ENCODE measurements at places on chromosomes 1 and 21. TPM values are rescaled to one million over a fixed set of nuclear protein-coding genes. Genes with fewer than 3 reads are reported as not detected.
A peak's percentile ranks its signal among the peaks of the same experiment; 100 is the strongest.

- peaks cover 2% of the 10 kb centered on the region for H3K36me3 ChIP-seq
- H3K27ac ChIP-seq = peak overlapping the region; percentile 4
- DNase-seq = no peak
- peaks cover 32% of the 10 kb centered on the region for H3K27me3 ChIP-seq
- H3K4me1 ChIP-seq = peaks cover 28% of the 10 kb centered on the region
- H3K4me3 ChIP-seq = peak overlapping the region; percentile 77
Observed at GRCh38 chr1:78045563-78045925, 222 bp upstream of the GIPC2 start.

DNA sequence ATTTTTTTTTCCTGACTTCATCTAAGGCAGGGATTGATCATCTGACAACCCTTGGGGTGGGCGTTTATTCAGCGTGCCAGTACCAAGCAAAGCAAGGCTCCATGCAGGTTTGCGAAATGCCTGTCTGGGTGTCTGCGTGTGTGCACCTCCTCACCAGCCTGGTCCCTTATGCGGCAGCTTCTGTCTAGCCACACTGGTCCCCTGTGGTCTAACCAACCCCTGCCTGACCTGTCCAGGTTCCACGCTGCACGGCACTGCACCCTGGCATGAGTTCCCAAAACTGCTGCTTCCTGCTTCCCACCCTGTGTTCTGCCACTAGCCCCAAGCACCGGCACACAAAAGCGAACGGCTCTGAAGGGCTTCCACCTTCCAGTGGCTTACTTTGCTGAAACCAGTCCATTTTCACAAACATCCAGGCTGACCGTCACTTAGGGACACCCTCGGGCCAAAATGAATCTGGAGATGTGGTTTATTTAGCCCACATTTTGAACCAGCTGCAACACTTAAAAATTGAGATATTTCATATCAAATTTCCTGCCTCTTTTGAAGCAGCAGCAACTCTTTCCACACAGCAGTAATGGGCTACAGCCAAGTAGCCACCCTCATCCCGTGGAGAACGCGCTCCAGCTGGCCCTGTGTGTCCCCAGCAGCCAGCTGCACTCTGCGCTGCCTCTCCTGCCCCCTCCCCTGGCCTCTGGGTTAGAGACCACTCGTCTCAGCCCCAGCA, 55.7 kb downstream of the HLCS start:
- H3K4me3 ChIP-seq = no peak overlapping the region
- no peak overlapping the region for H3K27ac ChIP-seq
- H3K27me3 ChIP-seq = no peaks in the 10 kb centered on the region
- H3K4me1 ChIP-seq = no peaks in the 10 kb centered on the region

DNA sequence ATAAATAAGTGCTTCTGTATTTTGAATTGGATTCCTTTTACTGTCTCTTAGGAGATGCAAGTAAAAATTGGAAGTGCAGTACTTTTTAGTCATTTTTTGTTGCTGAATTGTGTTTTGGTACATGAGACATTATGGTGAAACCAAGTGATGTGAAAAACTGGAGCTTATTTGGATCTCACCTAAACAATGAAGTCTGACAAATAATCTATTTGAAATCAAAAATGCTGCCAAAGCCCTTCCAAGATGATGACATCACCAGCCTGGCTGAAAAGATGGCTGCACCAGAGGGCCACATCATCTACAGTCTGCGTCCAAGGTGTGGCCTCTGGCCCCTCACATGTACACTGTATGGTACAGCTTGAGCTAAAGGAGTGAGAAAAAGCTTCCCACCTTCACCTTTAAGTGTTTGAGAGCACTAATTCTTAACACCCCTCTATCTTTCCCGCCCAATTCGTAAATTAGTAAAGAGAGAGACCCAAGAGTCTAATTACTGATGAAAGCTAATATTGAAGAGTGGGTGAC, 192.5 kb upstream of the ST6GALNAC5 start:
- no peak for DNase-seq
- H3K4me3 ChIP-seq = no peak overlapping the region
- no peaks in the 10 kb centered on the region for H3K27me3 ChIP-seq
- H3K27ac ChIP-seq = no peak overlapping the region
- H3K4me1 ChIP-seq = peaks cover 1% of the 10 kb centered on the region
- H3K36me3 ChIP-seq = no peaks in the 10 kb centered on the region

DNA sequence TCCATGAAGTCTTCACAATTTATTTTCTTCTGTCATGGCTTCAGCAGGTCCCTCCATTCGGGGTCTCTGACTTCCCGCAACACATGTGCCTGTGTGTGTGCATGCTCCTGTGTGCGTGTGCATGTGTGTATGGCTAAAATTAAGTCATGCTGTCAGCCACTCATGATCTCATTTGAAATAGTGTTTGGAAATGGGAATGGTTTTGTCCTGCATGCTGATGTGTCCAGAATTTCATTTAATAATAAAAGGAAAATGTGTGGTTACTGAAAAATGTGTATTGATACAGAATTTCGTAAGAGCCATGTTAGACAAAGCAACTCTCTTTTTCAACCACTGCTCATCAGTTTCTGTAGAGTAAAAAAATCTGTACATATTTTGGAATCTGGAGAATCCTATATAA, 123.8 kb upstream of the PRDX6 start:
- no peak overlapping the region for H3K27ac ChIP-seq
- no peak overlapping the region for H3K4me3 ChIP-seq
- no peaks in the 10 kb centered on the region for H3K27me3 ChIP-seq

- no peak overlapping the region for H3K27ac ChIP-seq
- no peak overlapping the region for H3K4me3 ChIP-seq
- DNase-seq = no peak
- H3K36me3 ChIP-seq = no peaks in the 10 kb centered on the region
- no peaks in the 10 kb centered on the region for H3K4me1 ChIP-seq
Observed at GRCh38 chr1:93925206-93925605, 16.0 kb upstream of the GCLM start.

- peaks cover 1% of the 10 kb centered on the region for H3K36me3 ChIP-seq
- no peak for DNase-seq
- peaks cover 26% of the 10 kb centered on the region for H3K4me1 ChIP-seq
- H3K4me3 ChIP-seq = peak overlapping the region; percentile 58
- H3K27me3 ChIP-seq = peaks cover 4% of the 10 kb centered on the region
Observed at GRCh38 chr1:8169364-8170058, 143.4 kb upstream of the ERRFI1 start.

DNA sequence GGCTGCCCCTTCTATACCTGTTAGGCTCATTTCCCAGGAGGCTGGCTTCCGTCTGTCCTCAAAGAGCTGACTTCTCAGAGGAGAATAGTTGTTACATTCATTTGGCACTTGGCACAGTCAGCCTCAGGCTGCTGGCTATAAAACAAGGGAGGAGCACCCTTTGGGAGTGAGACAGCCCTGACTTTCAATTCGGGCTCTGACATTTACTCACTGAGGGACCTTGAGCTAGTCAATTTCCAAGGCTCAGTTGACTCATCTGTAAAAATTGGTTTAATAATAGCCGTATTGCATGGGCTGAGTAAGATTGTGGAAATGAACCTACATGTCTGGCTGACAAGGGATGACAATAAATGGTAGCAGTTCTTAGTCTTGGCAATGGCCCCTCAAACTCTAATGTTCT, 13.7 kb downstream of the ALX3 start:
- H3K4me1 ChIP-seq = peaks cover 3% of the 10 kb centered on the region
- no peak overlapping the region for H3K4me3 ChIP-seq
- no peak overlapping the region for H3K27ac ChIP-seq
- no peaks in the 10 kb centered on the region for H3K27me3 ChIP-seq
- peaks cover 8% of the 10 kb centered on the region for H3K36me3 ChIP-seq

GRCh38 chr1:201349092-201349491, 28.4 kb downstream of the TNNT2 start:
- no peak overlapping the region for H3K4me3 ChIP-seq
- peaks cover 14% of the 10 kb centered on the region for H3K27me3 ChIP-seq
- no peak for DNase-seq
- H3K27ac ChIP-seq = no peak overlapping the region

GRCh38 chr1:204493145-204493983, 1.2 kb downstream of the PIK3C2B start:
- peaks cover 41% of the 10 kb centered on the region for H3K4me1 ChIP-seq
- H3K4me3 ChIP-seq = peak overlapping the region; percentile 95
- peak overlapping the region; percentile 91 for H3K27ac ChIP-seq
- peaks cover 17% of the 10 kb centered on the region for H3K36me3 ChIP-seq
- H3K27me3 ChIP-seq = no peaks in the 10 kb centered on the region
- peak; percentile 56 for DNase-seq

GRCh38 chr21:14955936-14956520, 108.8 kb downstream of the NRIP1 start:
- no peak overlapping the region for H3K4me3 ChIP-seq
- H3K27ac ChIP-seq = no peak overlapping the region
- peaks cover 2% of the 10 kb centered on the region for H3K27me3 ChIP-seq
- H3K36me3 ChIP-seq = no peaks in the 10 kb centered on the region
- no peak for DNase-seq

DNA sequence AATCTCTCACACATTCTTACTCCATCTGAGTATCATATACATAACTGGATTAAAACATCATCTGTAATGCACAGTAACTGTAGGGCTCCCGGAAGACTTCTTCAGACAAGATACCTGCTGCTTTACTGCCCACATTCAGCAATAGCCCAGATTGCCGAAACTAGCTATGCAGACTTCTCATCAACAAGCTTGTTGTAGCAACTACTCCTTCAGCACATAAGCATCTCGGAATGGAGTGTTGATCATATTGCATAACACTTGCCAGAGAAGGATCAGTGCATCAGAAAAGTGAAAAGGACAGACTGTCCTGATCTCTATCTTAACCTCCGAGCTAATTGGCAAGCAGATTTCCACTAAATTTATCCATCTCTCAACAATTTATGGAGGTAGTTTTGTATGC, 354.6 kb upstream of the C1orf87 start:
- no peaks in the 10 kb centered on the region for H3K27me3 ChIP-seq
- H3K4me3 ChIP-seq = no peak overlapping the region
- H3K27ac ChIP-seq = no peak overlapping the region
- no peaks in the 10 kb centered on the region for H3K36me3 ChIP-seq
- no peak for DNase-seq

DNA sequence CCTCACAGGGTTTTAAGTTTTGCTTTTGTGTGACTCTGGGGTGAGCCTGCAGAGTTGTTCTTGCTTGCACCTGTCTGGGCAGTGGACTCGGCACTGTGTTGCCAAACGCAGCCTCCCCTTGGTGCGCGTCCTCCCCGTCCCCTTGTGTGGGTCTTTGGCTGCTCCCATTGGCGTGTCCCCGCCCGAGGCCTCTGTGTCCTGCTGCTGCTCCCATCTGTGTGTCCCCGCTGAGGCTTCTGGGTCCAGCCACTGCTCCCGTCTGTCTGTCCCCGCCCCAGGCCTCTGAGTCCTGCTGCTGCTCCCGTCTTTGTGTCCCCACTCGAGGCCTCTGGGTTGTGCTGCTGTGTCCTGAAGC, 62.8 kb downstream of the PCNT start:
- H3K4me3 ChIP-seq = no peak overlapping the region
- no peak overlapping the region for H3K27ac ChIP-seq
- H3K4me1 ChIP-seq = peaks cover 4% of the 10 kb centered on the region
- H3K36me3 ChIP-seq = peaks cover 47% of the 10 kb centered on the region
- H3K27me3 ChIP-seq = no peaks in the 10 kb centered on the region
- DNase-seq = no peak

DNA sequence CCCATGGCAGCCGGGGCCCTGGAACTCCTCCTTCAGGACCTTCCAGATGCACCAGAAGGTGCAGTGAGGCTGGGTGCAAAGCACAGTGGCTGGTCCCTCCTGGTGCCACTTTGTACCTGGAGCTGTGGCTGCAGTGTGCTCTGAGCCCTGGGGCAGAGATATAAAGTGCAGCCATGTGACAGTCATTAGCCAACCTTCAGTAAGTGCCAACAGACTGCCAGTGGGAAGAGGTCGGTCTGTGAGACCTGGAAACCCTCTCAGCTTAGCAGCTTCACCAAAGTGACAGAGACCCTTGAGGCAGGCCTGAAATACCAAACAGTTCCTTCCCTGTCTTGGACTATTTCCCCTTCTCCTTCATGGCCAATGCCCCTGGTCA, 26.7 kb upstream of the NGF start:
- no peak for DNase-seq
- H3K4me3 ChIP-seq = no peak overlapping the region
- no peaks in the 10 kb centered on the region for H3K36me3 ChIP-seq
- peaks cover 2% of the 10 kb centered on the region for H3K27me3 ChIP-seq
- no peak overlapping the region for H3K27ac ChIP-seq

- no peaks in the 10 kb centered on the region for H3K36me3 ChIP-seq
- no peak overlapping the region for H3K27ac ChIP-seq
- H3K27me3 ChIP-seq = peaks cover 7% of the 10 kb centered on the region
- DNase-seq = no peak
Observed at GRCh38 chr1:45769261-45769932, 18.9 kb upstream of the IPP start.

- H3K27ac ChIP-seq = no peak overlapping the region
- no peak overlapping the region for H3K4me3 ChIP-seq
- peaks cover 28% of the 10 kb centered on the region for H3K4me1 ChIP-seq
- H3K36me3 ChIP-seq = peaks cover 5% of the 10 kb centered on the region
Observed at GRCh38 chr1:224745924-224746323, 129.8 kb downstream of the CNIH3 start.

- H3K4me1 ChIP-seq = no peaks in the 10 kb centered on the region
- DNase-seq = no peak
- no peaks in the 10 kb centered on the region for H3K36me3 ChIP-seq
- no peak overlapping the region for H3K4me3 ChIP-seq
Observed at GRCh38 chr1:182408435-182409075, 8.1 kb upstream of the TEDDM1 start.

The RBM11 gene
- total RNA-seq = 3.3 TPM

The TRIM67 gene
- not detected for total RNA-seq

The OR6N1 gene
- total RNA-seq = not detected

The EPS8L3 gene
- not detected for total RNA-seq

The ATAD3C gene
- 1.0 TPM for total RNA-seq

The COQ8A gene
- total RNA-seq = 30.2 TPM

The ATP5PB gene
- total RNA-seq = 259 TPM

The RAB7B gene
- 0.91 TPM for total RNA-seq

The KRTAP11-1 gene
- not detected for total RNA-seq

The FAM177B gene
- not detected for total RNA-seq

The OR2W3 gene
- total RNA-seq = not detected

Data from activated naive CD8-positive, alpha-beta T cell treated with anti-CD3 and anti-CD28 coated beads, Interleukin-2, amount 10 ng/mL, durations not matched to agents 7 days and 5 days (primary cell).